Iris pigment epithelial cell (primary cell): ENCODE measurements at places on chromosomes 5 and 9.
A peak's percentile ranks its signal among the peaks of the same experiment; 100 is the strongest.

- DNase-seq: no peak
Measured at GRCh38 chr9:129469188-129469987, 151.5 kb downstream of the C9orf50 start.

GRCh38 chr5:172282272-172283019 is 1.1 kb downstream of the UBTD2 start:
- DNase-seq: no peak

DNA sequence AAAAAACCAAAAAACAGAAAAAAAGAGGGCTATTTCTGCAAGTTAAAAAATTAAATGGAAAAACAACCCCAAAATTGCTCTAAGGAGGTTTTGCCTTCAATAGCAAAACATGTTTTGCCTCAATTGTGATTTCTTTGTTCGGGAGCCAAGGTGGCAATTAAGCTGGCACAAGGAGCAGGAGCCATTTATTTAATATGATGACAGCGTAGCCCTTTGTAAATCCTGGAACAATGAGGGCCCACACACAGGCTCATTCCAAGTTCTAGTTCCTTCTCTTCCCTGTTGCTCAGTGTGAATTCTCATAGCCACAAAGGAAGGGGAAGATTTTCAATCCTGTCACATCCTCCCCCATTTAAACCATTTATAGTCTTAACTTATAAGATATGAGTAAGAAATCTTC is 353.2 kb downstream of the PDE4D start:
- DNase-seq: no peak

- DNase-seq: peak; percentile 85
Measured at GRCh38 chr5:143557061-143557818, 153.8 kb upstream of the NR3C1 start.

GRCh38 chr9:5696884-5697283 is 68.0 kb downstream of the RIC1 start:
- no peak for DNase-seq

DNA sequence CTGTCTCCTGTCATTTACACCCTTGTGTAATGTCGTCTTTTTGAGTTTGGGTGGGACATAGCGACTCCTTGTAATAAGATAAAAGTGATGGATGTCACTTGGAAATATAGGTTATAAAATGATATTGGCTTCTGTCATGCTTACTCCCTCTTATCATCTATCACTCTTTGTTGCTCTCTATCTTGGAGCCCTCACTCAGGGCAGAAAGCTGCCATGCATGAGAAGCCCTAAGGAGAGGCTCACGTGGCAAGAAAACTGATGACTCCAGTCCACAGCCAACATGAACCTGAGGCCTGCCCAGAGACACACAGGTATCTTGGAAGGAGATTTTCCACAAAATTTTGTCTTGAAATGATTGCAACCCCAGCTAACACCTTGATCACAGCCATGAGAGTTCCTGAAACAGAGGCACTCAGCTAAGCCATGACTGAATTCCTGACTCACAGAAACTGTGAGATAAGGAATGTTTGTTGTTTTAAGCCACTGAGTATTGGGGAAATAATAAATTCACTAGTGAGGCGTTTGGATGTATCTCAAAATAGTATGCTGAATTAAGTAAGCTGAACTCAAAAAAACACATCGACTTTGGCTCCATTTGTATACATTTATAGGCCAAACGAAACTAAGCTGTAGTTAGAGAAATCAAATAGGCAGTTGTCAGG is 216.7 kb downstream of the CDH18 start:
- peak; percentile 44 for DNase-seq

DNA sequence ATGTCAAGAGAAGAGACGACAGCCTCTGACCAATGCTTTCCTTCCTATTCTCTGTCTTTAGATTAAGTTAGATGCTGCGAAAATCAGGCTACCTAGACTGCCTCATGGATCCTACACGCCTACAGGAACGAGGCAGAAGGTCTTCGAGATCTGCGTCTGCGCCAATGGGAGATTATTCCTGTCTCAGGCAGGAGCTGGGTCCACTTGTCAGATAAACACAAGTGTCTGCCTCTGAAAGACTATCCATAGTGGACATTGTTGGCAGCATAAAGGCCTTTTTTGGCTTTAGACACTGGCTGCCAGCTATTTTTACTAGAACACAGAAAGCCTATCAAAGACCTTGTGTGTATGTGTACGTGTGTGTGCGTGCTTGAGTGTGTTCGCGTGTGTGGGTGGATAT is 90.9 kb upstream of the PPP1R2B start:
- no peak for DNase-seq

- peak; percentile 24 for DNase-seq
Measured at GRCh38 chr9:114911167-114911821, 19.1 kb downstream of the TNFSF8 start.

DNA sequence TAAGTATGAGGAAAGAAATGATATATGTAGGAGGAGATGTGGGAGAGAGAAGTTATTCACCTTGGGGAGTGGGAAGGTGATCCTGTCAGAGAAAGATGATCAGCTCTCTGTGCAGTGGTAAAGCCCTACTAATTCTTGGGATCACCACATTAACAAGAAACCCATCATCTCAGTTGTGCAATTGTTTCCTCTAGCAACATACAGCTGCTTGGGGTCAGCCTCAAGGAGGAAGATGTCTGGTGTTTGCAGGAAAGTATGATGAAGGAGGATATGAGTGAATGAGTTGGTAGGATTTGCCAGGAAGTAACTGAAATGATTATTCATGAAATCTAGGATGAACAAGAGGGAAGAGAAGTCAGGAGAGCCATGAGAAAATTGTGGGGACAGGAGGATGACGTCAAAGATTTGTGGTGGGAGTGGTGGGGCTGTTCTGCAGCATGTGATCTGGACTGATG is 50.1 kb downstream of the TNFSF8 start:
- peak; percentile 45 for DNase-seq

DNA sequence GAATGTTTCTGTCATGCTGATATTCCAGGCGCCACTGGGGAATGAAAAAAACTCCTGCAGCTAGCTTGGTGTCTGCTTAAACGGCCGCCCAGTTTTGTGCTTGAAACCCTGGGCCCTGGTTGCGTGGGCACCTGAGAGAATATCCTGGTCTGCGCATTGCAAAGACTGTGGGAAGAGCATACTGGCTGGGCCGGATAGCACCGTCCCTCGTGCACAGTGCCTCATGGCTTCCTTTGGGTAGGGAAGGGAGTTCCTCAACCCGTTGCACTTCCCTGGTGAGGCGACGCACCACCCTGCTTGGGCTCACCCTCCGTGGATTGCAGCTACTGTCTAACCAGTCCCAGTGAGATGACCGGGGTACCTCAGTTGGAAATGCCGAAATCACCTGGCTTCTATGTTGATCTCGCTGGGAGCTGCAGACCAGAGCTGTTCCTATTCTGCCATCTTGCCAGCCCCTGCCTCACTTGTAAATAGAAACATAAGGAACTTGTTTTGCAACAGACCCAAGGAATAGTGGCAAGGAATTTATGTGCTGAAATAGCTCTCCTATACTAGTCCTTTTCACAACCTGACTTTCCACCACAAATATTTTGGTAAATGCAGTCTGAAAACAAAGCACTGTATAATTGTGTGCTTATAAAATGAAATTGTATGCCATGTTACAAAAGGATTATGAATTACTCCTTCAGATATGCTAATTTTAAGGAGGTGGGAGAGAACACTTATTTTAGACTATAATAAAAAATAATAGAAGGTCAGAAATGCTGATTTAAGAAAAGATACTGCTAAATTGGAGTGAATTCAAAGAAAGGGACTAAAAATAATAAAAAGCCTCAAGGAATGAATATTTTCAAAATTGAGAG is 90.3 kb downstream of the ADAMTSL1 start:
- no peak for DNase-seq

- DNase-seq: no peak
Measured at GRCh38 chr5:81820863-81821262, 70.0 kb upstream of the SSBP2 start.

- peak; percentile 34 for DNase-seq
Measured at GRCh38 chr9:81092057-81092456, 597.3 kb downstream of the TLE1 start.

GRCh38 chr9:133226219-133227171 is 17.4 kb upstream of the OBP2B start:
- no peak for DNase-seq

GRCh38 chr5:131148835-131149234 is 16.2 kb downstream of the HINT1 start:
- no peak for DNase-seq

DNA sequence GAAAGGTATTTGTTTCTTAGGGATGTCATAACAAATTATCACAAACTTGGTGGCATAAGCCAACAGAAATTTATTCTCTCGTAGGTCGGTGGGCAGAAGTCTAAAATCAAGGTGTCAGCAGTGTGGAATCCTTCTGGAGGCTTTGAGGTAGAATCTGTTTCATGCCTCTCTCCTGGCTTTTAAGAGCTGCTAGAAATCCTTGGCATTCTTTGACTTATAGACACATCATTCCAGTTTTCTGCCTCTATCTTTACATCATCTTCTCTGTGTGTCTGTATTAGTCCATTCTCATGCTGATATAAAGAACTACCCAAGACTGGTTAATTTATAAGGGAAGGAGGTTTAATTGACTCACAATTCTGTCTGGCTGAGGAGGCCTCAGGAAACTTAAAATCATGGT is 488.1 kb upstream of the PAPPA start:
- no peak for DNase-seq

DNA sequence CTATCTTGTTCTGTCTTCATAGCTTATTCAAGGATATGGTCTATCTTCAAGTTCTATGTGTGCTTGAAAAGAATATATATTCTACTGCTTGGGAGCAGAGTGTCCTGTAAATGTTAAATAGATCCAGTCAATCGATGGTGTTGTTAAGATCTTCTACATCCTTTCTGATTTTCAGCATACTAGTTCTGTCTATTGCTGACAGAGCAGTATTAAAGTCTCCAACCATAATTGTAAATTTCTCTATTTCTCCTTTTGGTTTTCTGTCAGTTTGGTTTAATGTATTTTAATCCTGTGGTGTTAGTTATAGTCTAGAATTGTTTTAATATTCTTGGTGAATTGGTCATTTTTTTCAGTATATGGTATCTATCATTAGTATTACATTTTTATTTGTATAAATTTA is 124.0 kb upstream of the COX7C start:
- DNase-seq: no peak

GRCh38 chr9:101362450-101362849 is 22.4 kb downstream of the BAAT start:
- DNase-seq: no peak
